ENCODE measurements at places on chromosomes 13 and 19. TPM values are rescaled to one million over a fixed set of nuclear protein-coding genes. Genes with fewer than 3 reads are reported as not detected.

GRCh38 chr13:23608701-23609413, 38.6 kb downstream of the TNFRSF19 start:
- peak; percentile 78 for DNase-seq

Gene ZFR2
- 0.30 TPM for total RNA-seq

- DNase-seq, result no peak
Measured at GRCh38 chr19:15108145-15108844, 1.1 kb downstream of the SYDE1 start.

GRCh38 chr13:106331116-106331515, 204.3 kb downstream of the EFNB2 start:
- DNase-seq, result no peak

DNA sequence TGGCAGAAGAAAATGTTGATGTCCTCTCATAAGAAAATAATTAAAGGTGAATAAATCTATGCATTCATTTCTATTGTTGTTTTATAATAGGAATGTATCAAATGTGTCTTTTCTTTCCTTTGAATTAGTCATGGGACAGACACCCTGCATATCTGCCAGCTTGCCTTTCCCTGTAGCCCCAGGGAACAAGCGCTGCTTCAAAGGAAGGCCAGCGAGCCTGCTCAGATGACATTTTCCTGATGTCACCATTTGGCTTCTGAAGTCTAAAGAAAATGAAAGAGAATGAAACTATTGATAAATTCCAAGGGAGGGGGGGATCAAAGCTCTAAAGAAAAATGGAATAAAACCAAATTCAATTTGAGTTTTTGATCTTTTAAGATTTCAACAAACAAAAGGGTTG, 574.8 kb downstream of the IRS2 start:
- no peak for DNase-seq

DNA sequence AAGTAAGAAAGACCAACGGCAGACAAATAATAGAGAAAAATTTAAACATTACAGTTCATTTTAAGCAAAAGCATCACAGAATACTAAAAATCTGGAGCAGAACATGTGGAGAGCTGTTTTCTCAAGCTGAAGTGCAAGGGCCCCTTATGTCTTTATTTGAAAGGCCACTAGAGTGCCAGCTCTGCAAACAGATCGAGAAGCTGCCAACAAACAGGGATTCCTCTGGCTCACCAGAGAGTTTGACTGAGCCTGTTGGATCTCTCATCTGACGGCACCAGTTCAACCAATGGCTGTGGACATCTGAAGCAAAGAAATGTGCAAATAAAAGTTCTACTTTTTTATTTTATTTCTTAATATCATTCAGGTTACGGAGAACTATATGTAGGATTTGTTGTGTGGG, 119.7 kb downstream of the COL4A2 start:
- DNase-seq, result peak; percentile 38

Gene TMPRSS9
- 0.20 TPM for total RNA-seq

All from skin of body (tissue), 3 donors.